Activated naive CD8-positive, alpha-beta T cell treated with anti-CD3 and anti-CD28 coated beads for 36 hours (primary cell): ENCODE measurements at places on chromosomes 16 and 17. TPM values are rescaled to one million over a fixed set of nuclear protein-coding genes. Genes with fewer than 3 reads are reported as not detected.

DNA sequence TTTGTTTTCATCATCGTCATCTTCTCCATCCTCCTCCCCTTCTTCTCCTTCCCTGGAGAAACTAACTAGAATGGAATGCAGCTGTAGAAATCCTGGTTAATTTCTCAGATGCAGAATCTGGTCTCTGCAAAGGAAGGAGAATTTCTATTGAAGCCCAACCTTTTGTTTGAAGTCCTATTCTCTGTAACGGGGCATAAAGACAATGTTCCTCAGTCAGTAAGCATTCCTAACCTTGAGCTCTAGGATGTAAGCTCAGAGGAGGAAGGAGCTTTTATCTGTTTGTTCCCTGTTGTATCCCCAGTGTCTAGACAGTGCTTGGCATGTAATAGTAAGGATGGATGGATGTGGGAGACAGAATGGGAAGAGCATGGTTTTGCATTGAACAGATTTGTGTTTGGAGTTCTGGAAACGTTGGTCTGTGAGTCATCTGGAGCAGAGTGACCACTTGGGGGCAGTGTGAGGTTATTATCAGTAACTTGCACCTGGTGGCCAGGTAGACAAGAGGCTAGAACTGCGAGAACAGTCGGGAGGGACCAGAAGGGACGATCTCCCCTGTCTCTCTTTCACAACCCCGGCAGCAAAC, 363.7 kb downstream of the SNX29 start:
- H3K4me3 ChIP-seq: no peak overlapping the region
- H3K27me3 ChIP-seq: no peaks in the 10 kb centered on the region
- no peaks in the 10 kb centered on the region for H3K4me1 ChIP-seq

DNA sequence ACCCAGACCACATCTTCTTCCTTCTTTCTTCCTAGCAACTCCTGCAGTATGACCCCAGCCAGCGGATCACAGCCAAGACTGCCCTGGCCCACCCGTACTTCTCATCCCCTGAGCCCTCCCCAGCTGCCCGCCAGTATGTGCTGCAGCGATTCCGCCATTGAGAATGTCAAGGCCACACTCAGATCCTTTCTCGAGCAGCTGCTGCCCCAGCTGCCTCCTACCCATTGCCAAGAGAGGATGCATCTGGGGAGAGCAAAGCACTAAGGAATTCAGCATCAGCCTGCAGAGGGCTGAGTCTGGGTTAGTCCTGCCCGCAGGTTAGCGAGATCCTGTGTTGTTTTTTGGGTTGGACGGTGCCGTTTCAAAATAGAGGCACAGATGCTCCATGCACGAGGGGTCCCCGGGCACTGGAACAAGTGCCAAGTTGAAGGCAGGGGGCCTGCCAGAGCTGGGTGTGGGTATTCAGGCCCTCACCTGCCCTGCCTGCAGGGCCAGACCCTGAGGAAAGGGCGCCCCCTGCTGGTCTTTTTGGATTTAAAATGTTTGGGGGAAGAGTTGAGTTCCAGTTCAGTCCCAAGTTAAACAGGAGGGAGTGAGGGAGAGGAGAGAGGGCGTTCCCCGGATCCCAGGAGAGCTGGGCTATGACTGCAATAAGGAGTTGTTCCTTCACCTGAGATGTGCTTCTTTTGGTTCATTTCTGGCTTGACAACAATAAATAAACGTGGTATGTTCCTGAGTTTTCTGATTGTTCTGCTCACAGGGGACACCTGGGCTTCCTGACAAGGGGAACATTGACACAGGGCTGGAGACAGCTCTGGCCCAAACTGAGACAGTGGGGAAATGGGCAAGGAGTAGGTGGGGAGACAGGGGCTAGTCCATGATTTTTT, 4.9 kb downstream of the CDK3 start:
- H3K4me1 ChIP-seq: no peaks in the 10 kb centered on the region
- no peaks in the 10 kb centered on the region for H3K27me3 ChIP-seq
- no peak overlapping the region for H3K27ac ChIP-seq
- peaks cover 2% of the 10 kb centered on the region for H3K36me3 ChIP-seq
- DNase-seq: peak; percentile 73
- H3K4me3 ChIP-seq: no peak overlapping the region

DNA sequence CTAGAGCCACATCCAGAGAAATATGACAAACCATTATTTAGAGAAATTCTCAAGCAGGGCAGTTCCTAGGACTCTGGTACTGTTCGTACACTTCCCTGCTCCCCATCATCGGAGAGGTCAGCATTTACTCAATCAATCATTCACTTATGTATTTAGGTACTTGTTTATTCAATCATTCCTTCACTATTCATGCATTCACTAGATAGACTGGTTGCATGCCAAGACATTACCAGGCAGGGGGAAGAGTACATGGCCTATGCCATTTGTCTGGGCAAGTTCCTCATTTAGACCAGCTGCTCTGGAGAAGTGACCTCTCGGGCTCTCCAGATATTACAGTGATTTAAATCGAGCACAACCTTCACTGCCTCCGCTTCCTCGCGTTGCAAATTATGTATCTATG, 603.4 kb downstream of the KCNJ2 start:
- no peaks in the 10 kb centered on the region for H3K4me1 ChIP-seq
- no peaks in the 10 kb centered on the region for H3K27me3 ChIP-seq
- no peaks in the 10 kb centered on the region for H3K36me3 ChIP-seq
- H3K27ac ChIP-seq: no peak overlapping the region
- no peak for DNase-seq
- H3K4me3 ChIP-seq: no peak overlapping the region

DNA sequence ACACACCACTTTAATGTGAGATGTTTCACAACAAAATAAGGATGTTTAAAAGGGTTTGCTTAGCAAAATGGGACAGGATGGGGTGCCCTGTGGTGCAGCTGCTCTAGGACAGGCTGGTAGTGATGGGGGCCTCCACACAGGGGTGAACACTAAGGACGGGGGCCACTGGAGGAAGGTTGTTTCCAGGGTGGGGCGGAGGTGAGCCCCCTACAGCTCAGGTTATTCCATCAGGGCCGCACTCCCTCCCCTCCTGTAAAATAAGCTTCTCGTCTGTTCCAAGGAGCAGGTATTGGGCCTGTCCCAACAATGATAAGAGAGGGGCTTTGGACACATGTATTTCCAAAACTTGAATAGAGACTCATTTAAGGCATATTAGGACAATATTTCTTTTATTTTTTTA, 1.9 kb upstream of the HEXD start:
- H3K4me3 ChIP-seq: no peak overlapping the region
- peaks cover 10% of the 10 kb centered on the region for H3K36me3 ChIP-seq
- H3K27ac ChIP-seq: no peak overlapping the region
- DNase-seq: no peak
- H3K4me1 ChIP-seq: peaks cover 23% of the 10 kb centered on the region

- no peaks in the 10 kb centered on the region for H3K36me3 ChIP-seq
- DNase-seq: no peak
- H3K4me1 ChIP-seq: peaks cover 5% of the 10 kb centered on the region
- H3K27ac ChIP-seq: no peak overlapping the region
Measured at GRCh38 chr17:57925361-57925990, 29.7 kb downstream of the CUEDC1 start.

DNA sequence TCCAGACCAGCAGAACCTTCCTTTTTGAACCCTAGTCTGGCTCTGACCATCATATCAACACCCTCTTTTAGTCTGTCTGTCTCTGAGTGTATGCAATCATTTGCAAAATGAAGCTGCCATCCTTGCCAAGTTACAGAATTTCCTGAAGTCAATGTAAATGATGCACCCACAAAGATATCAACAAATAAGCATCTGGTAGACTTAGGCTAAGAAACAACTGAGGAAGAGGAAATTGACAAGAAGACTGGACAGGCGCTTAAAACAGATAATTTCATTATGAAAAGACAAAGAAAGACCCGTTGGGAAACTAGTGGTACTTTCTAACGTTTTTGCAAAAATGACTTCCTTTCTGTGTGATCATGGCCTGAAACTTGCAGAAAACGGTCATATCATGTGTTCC, 24.7 kb upstream of the CIITA start:
- no peak for DNase-seq
- H3K4me1 ChIP-seq: peaks cover 9% of the 10 kb centered on the region
- H3K27ac ChIP-seq: no peak overlapping the region
- H3K36me3 ChIP-seq: no peaks in the 10 kb centered on the region
- H3K4me3 ChIP-seq: no peak overlapping the region

DNA sequence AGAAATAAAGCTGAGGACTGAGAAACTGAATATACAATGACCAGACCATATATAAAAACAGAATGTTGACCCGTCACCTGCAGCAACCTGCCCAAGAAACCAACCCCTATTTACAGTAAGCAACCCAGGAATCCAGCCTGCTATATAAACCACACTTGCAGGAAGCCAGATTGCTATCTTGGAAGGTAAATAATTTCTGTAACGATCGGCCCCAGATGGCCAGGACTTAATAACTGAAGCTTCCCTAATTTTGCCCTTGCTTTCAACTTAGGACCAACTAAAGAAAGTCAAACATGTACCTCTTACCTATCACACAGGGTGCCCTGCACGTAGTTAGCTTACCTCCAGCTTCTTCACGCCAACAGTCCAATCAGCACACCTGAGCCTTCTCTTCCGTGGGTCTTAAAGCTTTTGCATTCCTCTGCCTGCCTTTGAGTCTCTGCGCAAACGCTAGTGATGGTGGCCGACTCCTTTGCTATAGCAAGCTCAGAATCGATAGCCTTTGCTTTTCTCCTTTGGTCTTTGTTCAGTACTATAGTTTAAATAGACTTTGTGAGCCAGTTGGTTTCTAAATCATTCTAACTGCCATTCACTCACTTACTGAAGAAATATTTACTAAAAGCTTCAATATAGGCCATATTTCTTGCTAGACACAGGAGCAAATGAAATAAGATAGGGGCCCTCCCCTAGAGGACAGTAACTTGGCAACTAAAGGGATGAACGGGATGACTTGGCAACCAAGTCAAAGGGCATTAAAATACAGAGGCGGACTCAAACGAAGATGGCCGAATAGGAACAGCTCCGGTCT, 31.3 kb downstream of the MPHOSPH6 start:
- peaks cover 12% of the 10 kb centered on the region for H3K4me1 ChIP-seq
- peaks cover 44% of the 10 kb centered on the region for H3K36me3 ChIP-seq
- no peaks in the 10 kb centered on the region for H3K27me3 ChIP-seq
- peak overlapping the region; percentile 54 for H3K27ac ChIP-seq

- peaks cover 40% of the 10 kb centered on the region for H3K36me3 ChIP-seq
- no peaks in the 10 kb centered on the region for H3K27me3 ChIP-seq
- H3K4me3 ChIP-seq: peak overlapping the region; percentile 42
- H3K27ac ChIP-seq: peak overlapping the region; percentile 85
- H3K4me1 ChIP-seq: peaks cover 75% of the 10 kb centered on the region
- DNase-seq: peak; percentile 57
Measured at GRCh38 chr17:80780381-80781198, 211.1 kb upstream of the CHMP6 start.

- peaks cover 52% of the 10 kb centered on the region for H3K36me3 ChIP-seq
- no peak for DNase-seq
- H3K4me1 ChIP-seq: peaks cover 7% of the 10 kb centered on the region
- no peak overlapping the region for H3K4me3 ChIP-seq
Measured at GRCh38 chr17:77173104-77173503, 32.3 kb downstream of the SEC14L1 start.

GRCh38 chr16:8585857-8586256, 4.5 kb downstream of the TMEM114 start:
- no peak overlapping the region for H3K27ac ChIP-seq
- no peak overlapping the region for H3K4me3 ChIP-seq
- peaks cover 43% of the 10 kb centered on the region for H3K27me3 ChIP-seq
- no peaks in the 10 kb centered on the region for H3K36me3 ChIP-seq
- H3K4me1 ChIP-seq: peaks cover 6% of the 10 kb centered on the region

DNA sequence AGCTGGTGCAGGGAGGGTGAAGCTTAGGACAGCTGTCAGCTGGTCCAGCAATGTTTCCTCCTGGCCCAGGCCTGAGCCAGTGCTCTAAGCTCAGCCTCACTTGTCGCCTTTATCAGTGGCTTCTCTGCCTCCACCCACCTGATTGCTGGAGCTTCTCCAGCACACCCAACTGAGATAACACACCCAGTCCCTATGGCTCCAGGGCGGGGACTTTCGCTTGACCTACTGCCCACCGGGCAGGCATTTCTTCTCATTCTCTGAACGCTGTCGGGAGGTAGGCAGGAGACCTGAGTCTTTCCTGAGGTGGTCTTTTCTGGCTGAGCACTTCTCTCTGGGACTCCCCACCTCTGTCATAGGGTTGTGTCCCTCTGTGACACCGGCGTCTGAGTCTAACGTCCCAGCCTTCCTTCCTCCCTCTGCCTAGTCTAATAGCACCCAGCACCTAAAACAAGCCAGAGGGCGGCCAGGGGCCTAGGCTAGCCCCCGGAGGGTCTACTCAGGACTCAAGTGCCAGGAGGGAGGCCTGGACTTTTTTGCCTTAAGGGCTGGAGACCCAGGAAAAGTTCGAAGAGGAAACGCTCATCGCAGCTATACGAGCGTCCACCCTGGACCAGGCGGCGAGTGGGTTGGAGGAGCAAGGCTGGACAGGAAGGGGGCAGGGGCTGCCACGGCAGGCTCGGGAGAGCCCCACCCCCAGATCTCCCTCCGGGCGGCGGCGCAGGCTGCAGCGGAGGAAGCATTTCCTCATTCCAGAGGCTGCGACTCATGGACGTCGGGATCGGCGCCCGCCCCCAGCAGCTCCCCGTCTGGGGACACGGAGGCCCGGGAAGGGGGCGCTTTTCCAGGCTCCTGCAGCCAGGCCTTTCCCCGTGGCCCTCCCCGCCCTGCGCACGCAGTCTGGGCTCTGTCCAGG, 756 bp downstream of the TAX1BP3 start:
- no peaks in the 10 kb centered on the region for H3K27me3 ChIP-seq
- H3K36me3 ChIP-seq: peaks cover 16% of the 10 kb centered on the region
- H3K4me3 ChIP-seq: peak overlapping the region; percentile 95
- H3K27ac ChIP-seq: no peak overlapping the region
- peaks cover 17% of the 10 kb centered on the region for H3K4me1 ChIP-seq

- no peak for DNase-seq
- H3K27ac ChIP-seq: peak overlapping the region; percentile 59
- H3K4me1 ChIP-seq: peaks cover 81% of the 10 kb centered on the region
Measured at GRCh38 chr16:27324851-27325301, 11.1 kb downstream of the IL4R start.

DNA sequence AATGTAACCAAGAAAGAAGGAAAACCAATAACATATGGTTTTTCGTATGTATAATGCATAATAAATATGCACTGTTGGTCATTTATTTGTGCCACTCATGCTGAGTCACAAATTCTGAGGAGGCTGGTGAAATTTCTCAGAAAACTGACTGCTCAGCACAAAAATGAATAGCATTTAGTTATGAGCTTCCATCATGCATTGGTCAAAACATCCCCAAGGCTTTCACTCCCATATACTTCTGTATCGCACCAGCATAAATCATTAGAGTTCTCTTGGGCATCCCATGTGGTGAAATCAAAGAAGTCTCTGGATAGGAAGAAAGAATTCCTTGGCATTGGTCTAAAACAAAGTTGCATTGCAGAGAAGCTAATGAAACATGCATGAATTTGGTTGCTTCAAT, 785.6 kb upstream of the CDH8 start:
- H3K27ac ChIP-seq: no peak overlapping the region
- H3K4me3 ChIP-seq: no peak overlapping the region
- H3K36me3 ChIP-seq: no peaks in the 10 kb centered on the region
- H3K4me1 ChIP-seq: no peaks in the 10 kb centered on the region
- no peaks in the 10 kb centered on the region for H3K27me3 ChIP-seq

Gene TEX14
- total RNA-seq: 0.10 TPM

Gene HSD11B2
- 2.8 TPM for total RNA-seq

Gene SNX20
- total RNA-seq: 26.0 TPM
